ENCODE measurements at places on chromosomes 5 and 9.

DNA sequence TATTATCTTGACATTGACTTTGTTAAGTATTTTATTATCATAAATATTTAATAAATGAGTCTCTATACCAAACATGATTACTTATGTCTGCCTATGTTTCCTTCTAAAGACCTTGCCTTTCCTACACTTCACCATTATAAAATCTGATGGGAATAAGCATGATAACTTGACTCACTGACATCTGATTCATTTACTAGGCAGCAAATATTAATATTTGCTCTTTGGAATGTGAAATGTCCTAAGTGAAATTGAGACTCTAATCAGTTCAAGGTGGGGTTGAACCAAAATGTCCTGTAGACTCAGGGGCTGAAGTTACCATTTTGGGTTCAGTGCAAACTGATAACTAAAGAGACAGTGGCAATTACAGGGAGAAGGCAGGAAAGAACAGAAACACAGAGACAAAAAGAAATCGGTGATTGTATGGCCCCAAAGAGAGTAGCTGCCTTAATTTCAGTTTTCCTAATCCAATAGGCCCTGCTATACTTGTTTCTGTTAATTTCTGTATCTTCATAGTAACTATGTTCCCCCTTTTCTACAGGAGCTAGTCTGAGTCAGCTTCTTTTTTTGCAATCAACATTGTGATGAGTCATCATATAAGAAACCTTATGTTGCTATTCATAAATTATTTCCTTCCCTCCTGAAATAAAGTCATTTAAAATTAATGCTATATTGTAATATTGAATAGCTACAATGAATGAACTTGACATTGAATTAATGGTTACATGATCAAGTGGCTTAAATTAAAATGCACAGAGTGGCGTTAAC, 296.8 kb downstream of the PDE4D start:
- no peak for DNase-seq
- H3K4me1 ChIP-seq, result peaks cover 23% of the 10 kb centered on the region
- no peaks in the 10 kb centered on the region for H3K27me3 ChIP-seq
- peaks cover 8% of the 10 kb centered on the region for H3K36me3 ChIP-seq
- no peak overlapping the region for H3K27ac ChIP-seq
- H3K4me3 ChIP-seq, result no peak overlapping the region

GRCh38 chr9:72041775-72042194, 18.6 kb downstream of the C9orf57 start:
- no peak for DNase-seq
- peaks cover 13% of the 10 kb centered on the region for H3K27me3 ChIP-seq
- H3K27ac ChIP-seq, result no peak overlapping the region
- H3K36me3 ChIP-seq, result no peaks in the 10 kb centered on the region
- no peak overlapping the region for H3K4me3 ChIP-seq

DNA sequence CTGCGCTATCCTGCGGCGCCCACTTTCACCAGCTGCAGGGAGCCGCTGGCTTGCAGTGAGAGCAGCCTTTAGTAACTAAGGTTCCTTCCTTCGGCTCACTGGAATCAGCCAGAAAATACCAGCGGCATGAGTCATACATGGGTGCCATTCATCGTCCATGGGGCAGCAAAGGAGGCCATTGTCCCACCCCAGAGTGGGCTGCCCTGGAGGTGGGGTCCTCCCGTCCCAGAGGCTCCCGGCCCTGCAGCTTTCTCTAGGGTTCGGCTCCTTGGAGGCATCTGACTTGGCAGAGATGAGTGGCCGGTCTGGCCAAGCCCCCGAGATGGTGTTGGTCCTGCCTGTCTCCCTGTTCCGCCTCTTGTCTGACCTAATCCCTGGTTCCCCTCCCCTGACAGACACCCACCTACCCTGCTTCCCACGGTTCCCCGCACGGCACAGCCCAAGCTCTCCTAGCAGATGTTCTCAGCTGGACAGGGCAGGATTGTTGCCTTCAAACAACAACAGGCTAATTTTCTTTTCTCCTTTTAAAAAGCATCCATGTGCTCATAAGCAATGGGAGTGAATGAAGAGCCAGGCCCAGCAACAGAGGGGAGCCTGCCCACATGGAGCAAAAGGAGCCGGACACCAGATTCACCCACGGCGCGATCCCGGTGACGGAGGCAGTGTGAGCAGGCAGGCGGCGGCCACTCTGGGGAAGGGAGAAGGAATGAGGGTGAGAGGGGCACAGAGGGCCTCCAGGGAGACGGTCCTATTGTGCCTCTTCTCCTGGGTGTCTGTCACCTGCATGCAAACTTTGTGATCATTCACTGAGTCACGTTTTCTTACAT, 97.0 kb upstream of the COL5A1 start:
- H3K36me3 ChIP-seq, result no peaks in the 10 kb centered on the region
- peaks cover 5% of the 10 kb centered on the region for H3K27me3 ChIP-seq
- H3K4me3 ChIP-seq, result no peak overlapping the region
- no peak for DNase-seq
- H3K27ac ChIP-seq, result no peak overlapping the region

- no peaks in the 10 kb centered on the region for H3K36me3 ChIP-seq
- no peaks in the 10 kb centered on the region for H3K4me1 ChIP-seq
- H3K27ac ChIP-seq, result no peak overlapping the region
- no peak overlapping the region for H3K4me3 ChIP-seq
- DNase-seq, result no peak
- H3K27me3 ChIP-seq, result no peaks in the 10 kb centered on the region
Observed at GRCh38 chr9:10104774-10105173, 508.0 kb downstream of the PTPRD start.

DNA sequence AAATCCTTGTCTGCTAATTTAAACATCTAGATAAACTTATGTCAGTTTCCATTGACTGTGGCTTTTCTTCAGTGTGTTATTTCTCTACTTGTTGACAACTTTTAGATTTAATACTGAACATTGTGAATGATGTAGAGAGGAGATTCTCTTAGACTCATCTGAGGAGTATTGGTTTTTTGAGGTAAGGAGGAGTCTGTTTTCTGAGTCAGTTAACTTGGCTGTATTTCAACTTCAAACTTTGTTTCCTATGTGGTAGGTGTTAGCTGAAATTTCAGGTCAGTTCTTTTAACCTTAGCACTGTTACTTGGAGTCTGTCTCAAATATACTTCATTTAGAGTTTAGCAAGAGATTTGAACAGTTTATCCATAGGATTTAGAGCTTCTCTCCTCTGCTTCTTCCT, 67.9 kb downstream of the XRCC4 start:
- no peak overlapping the region for H3K4me3 ChIP-seq
- H3K27me3 ChIP-seq, result no peaks in the 10 kb centered on the region
- H3K36me3 ChIP-seq, result peaks cover 18% of the 10 kb centered on the region
- H3K27ac ChIP-seq, result no peak overlapping the region
- H3K4me1 ChIP-seq, result no peaks in the 10 kb centered on the region
